T47D (cell line): ENCODE measurements at places on chromosomes 7 and 10.

- no peak for DNase-seq
These were observed 244.2 kb downstream of the IPMK start for GRCh38 chr10:58023341-58024073.

DNA sequence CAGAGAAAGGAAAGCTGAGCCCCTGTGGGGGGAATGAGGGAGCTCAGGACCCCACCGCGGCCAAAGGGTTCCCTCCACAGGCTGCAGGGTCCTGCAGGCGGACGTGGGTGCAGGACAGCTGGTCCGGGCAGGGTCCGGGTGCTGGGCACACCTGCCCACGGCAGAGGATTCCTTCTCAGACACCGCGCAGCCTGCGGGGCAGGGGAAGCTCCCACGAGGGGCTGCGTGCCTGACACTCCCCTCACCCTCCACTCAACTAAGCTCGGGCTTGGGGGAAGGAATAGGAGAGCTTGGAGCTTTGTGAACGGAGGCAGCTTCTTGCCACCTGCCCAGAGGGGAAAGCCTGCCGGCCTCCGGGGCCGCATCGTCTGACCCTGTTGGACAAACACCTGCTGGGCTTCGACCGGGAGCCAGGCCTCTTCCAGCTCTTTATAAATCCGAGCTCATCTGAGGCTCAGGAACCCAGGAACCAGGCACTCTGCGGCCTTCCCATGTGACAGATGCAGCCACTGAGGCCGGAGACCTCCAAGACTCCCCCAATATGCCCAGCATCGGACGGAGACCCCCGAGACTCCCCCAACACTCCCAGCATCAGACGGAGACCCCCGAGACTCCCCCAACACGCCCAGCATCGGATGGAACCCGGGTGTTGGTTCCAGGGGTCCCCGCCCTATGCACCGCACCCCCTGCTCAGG lies 97.3 kb downstream of the PDGFA start:
- no peak for DNase-seq

- DNase-seq, result peak; percentile 7
These were observed 48.5 kb upstream of the MKX start for GRCh38 chr10:27794157-27794556.

- DNase-seq, result no peak
These were observed 36.8 kb upstream of the FOXK1 start for GRCh38 chr7:4645246-4645645.

GRCh38 chr7:17545348-17545747 lies 246.9 kb downstream of the AHR start:
- DNase-seq, result no peak
